ENCODE measurements at places on chromosomes 3 and 15.

- DNase-seq: no peak
These were observed 219.8 kb upstream of the TOPAZ1 start for GRCh38 chr3:44021651-44022594.

- DNase-seq: no peak
These were observed 1.3 kb downstream of the MAGI1 start for GRCh38 chr3:66037330-66037985.

DNA sequence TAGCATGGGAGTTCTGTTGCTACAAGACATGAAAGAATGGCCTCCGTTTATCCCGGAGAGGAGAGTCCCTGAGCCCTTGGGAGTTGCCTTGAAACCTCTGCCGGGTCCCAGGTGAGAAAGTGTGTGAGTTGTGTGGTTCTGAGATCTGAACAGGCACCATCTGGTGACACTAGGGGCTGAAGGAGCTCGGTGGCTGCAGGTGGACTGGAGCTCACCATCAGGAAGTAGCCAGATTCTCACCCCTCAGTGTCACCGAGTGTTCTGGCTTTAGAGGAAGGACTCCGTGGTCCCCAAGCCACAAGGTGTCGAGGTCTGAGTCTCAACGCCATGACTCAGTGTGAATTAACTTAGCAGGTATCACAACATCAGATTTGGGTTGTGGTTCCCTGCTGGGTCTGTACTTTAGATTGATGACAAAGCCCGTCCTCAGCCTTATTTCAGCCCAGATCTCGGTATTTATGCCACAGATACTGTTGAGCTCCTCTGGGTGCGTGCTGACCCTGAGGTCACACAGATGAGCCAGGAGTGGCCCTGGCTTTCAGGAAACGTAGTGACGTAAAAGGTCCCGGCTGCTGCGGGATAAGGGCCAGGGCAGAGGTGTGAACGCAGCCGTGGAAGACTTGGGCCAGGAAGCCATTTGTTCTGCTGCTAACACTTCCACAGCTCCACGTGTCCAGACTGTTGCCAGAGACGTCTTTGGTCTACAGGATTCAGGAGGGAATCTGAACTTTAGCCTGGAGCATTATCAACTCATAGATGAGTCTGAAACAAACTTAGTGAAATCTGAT lies 54.4 kb downstream of the PGPEP1L start:
- no peak for DNase-seq

DNA sequence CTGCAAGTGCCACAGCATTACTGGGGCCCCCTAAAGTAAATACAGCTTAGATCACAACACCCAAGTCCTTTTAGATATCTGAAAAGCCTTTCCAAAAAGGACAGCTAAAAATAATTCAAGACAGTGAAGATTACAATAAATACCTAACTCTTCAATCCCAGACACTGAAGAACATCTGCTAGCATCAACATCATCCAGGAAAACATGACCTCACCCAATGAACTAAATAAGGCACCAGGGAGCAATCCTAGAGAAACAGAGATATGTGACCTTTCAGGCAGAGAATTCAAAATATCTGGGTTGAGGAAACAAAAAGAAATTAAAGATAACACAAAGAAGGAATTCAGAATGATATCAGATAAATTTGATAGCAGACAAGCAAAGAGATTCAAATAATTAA lies 71.7 kb upstream of the TTC14 start:
- DNase-seq: no peak

DNA sequence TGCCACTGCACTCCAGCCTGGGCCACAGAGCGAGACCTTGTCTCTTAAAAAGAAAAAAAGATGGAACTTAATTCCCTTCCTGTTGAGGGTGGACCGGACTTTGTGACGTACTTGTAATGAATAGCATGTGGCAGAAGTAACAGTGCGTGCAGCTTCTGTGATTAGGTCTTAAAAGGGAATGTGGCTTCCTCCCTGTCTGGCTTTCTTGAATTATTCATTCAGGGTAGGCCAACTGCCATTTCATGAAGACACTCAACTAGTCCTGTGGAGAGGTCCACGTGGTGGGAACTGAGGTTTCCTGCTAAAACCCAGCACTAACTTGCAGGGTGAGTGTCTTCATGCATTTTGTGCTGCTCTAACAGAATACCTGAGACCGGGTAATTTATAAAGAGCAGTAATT lies 98.9 kb upstream of the PIAS1 start:
- no peak for DNase-seq

DNA sequence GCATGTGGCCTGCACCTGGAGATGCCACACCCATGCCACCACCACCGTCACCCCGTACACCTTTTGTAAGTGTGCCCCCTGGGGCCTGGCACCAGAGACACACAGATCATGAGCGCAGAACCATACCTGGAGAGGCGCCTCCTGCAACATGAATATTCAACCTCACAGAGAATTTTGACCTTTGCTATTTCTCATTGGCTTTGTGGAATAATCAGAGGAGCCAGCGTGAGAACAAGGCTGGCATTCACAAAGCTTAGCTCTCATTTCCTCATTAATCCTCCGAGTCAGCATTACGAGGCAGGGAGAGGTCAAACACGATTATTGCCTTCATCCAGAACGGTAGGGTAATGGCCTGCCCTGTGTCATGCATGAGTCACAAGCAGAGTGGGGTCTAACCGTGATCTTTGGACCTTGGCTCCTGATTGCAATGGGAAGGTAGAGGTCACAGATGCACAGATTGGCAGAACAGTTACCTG lies 73.0 kb upstream of the POMGNT2 start:
- no peak for DNase-seq

GRCh38 chr3:56421205-56421604 lies 47.1 kb downstream of the ERC2 start:
- no peak for DNase-seq

DNA sequence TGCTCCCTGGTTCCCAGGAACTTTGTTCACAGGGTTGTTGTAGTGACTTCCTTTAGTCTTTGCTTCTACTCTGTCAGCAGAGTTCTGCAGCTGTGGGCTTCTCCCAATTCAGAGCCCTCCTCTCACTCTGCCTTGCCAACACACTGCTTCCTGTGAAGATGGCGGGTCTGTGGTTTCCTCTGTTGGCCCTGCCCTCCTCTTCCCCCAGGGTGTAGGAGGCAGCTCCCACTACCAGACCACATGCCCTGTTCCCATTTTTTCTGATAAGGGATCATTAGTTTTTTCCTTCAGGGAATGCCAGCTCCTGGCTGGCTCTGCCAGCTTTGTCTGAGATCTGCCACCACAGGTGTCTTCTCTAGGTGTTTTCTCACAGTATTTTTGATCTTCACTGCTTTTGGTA lies 12.7 kb downstream of the SPSB4 start:
- DNase-seq: no peak

DNA sequence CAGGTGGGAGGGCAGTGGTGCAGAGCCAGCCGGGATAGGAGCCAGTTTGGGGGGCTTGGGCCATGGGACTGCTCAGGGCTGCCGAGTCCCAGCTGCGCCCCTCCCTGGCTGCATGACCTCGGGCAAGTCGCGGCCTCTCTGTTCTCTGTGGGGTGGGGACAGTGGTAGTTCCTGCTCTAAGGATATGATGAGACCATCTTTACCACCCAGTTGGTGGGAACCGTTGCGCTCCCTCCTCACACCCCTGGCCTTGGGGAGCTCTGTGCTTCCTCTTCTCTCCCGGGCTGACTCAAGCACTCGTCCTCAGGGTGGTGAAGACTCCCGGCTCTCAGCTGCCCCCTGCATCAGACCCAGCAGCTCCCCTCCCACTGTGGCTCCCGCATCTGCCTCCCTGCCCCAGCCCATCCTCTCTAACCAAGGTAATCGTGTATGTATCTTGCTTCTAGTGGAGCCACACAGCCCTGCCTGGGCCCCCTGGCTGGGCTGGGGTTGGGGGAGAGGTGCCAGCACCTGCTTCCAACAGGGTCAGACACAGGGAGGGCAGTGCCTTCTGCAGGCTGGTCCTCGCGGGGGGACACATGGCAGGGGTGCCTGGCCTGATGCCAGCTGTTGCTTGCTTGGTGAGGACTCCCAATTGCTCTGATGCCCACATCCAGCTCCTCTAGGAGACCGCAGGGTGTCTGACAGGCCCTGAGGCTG lies 15.1 kb upstream of the STAB1 start:
- DNase-seq: no peak

All from activated CD8-positive, alpha-beta memory T cell treated with anti-CD3 and anti-CD28 coated beads for 1 hour (primary cell).